Activated gamma-delta T cell treated with Interleukin-2 at 50 U/mL for 16 hours (primary cell): ENCODE measurements at places on chromosomes 5 and 9.

GRCh38 chr9:121910491-121911040 is 182.5 kb downstream of the TTLL11 start:
- DNase-seq = no peak

- no peak for DNase-seq
Measured at GRCh38 chr5:1793301-1793740, 6.3 kb downstream of the MRPL36 start.

- DNase-seq = no peak
Measured at GRCh38 chr9:79480639-79481038, 91.1 kb upstream of the TLE4 start.

- DNase-seq = peak; percentile 92
Measured at GRCh38 chr9:6007058-6007769, 8.2 kb downstream of the RANBP6 start.

- DNase-seq = no peak
Measured at GRCh38 chr9:138115506-138115905, 237.9 kb downstream of the CACNA1B start.

GRCh38 chr9:134758949-134759607 is 117.5 kb downstream of the COL5A1 start:
- DNase-seq = no peak

DNA sequence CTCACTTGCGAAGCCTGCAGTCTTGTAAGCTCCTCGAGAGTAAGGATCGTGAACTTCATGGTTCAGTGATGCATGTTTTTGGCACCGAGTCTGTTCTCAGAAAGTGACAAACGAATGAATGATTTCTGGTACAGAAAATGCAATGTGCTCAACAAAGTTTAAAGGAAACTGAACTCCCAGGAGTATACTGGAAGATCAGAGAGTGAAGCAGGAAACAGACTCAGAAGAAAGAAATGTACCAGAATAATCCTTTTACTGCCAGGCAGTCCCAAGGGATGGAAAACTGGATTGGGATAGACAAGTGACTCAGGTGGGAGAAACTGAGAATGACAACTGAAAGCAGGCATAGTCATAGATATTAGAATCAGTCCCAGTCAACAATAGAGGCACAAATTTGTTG is 420.6 kb downstream of the CTNND2 start:
- no peak for DNase-seq

DNA sequence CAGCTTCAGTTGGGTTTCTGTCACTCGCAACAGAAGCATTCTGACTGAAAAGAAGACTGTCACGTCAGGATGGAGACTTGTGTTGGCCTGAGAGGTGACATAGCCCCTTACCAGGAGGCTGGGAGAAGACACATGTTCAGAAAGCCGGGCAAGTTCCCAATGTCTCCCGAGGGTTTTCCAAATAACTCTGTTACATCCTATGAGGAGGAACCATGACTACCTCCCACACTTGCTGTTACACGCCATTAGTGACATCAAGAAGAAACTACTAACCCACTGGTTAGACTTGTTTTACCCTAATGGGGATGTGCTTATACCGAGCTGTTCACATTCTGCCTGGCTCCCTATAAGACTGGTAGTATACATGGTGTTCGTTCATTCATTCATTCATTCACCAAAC is 33.3 kb downstream of the SH3PXD2B start:
- DNase-seq = no peak

DNA sequence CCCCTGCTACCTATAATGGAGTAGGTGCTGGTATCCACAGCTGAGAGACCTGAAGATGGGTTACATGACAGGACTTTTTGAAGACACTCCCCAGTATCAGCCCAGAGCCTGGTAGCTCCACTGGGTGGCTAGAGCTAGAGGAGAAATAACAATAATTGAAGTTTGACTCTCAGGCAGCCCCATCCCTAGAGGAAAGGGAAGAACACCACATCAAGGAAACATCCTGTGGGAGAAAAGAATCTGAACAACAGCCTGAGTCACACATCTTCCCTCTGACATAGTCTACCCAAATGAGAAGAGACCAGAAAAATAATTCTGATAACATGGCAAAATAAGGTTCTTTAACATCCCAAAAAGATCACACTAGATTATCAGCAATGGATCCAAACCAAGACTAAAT is 432.1 kb downstream of the CDH18 start:
- DNase-seq = no peak

- DNase-seq = no peak
Measured at GRCh38 chr9:3716415-3716814, 190.6 kb upstream of the RFX3 start.

GRCh38 chr5:150527038-150527437 is 19.1 kb downstream of the NDST1 start:
- no peak for DNase-seq

GRCh38 chr9:13587571-13587970 is 308.1 kb upstream of the MPDZ start:
- no peak for DNase-seq

DNA sequence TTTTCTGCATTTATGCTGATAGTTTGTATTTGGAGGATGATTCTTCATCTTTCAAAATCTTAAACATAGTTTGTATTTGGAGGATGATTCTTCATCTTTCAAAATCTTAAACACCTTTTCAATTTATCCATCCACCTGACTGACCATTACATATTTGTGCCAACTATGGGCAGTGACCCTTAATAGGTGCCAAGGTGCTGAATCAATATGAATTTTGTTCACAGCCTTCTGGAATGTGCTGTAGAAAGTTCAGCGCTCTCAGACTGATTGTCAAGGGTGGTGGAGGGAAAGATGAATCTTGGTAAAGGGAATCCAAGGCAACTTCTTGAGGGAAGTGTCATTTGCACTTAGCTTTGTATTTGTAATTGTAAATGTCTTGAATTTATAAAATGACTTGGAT is 18.1 kb downstream of the ZNF618 start:
- DNase-seq = no peak

- DNase-seq = no peak
Measured at GRCh38 chr5:159956074-159956473, 39.8 kb downstream of the ADRA1B start.

- no peak for DNase-seq
Measured at GRCh38 chr5:104111632-104112031, 549.0 kb upstream of the NUDT12 start.

GRCh38 chr9:4530375-4530774 is 40.1 kb downstream of the SLC1A1 start:
- DNase-seq = no peak

DNA sequence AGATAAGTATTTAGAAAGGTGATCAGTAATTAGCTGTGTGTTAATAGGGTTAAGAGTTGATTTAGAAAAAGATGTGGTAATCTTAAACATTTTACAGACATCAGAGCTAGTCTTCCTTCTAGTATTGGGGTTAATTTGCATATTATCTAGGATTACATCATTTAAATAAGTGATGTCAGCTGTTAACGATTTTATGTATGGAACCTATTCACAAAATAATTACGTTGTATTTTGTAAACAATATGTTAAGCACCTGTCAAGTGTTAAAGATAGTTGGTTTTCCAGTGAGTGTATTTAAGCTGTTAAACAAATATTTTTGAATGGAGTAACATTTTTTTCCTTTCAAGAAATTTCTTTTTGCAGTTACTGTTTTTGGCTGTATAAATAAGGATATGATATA is 2.2 kb downstream of the DCP2 start:
- no peak for DNase-seq

GRCh38 chr5:156314416-156314815 is 12.5 kb upstream of the SGCD start:
- no peak for DNase-seq

DNA sequence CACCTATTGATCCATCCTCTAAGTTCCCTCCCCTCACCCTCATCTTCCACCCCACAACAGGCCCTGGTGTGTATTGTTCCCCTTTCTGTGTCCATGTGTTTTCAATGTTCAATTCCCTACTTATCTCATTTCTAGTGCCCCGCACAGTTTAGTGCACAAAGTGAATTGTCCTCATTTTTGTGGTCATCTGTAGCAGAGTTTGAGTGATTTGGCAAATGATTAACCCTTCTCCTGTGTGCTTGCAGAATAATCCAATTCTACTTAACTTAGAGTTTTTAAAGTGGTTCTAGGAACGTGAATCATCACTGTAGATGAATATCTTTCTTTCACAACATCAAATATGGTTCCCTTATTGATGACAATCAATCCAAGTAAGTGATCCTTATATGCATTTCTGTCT is 6.3 kb upstream of the HAPLN1 start:
- DNase-seq = no peak

GRCh38 chr5:81044868-81045267 is 84.7 kb downstream of the RASGRF2 start:
- no peak for DNase-seq

GRCh38 chr9:110635589-110635988 is 33.0 kb upstream of the MUSK start:
- DNase-seq = no peak

DNA sequence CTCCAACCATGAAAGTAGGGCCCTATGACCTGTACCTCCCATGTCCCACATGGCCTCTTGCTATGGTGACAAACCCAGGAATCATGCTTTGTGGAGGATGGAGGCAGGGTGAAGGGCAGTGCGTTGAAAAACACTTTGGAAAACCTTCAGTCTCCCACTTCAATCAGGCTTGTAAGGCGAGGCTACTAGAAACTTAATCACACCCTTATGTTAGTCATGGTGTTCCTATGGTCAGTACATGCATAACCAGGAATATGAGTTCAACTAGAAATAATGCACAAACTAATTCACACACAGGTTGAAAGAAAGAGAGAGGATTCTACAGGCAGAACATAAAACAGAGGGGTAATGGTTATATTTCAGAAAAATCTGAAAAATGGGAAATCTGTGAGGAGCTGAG is 601.1 kb downstream of the KCTD16 start:
- DNase-seq = no peak
